ENCODE measurements at places on chromosomes 6 and 20.
A peak's percentile ranks its signal among the peaks of the same experiment; 100 is the strongest.

- DNase-seq = no peak
Measured at GRCh38 chr6:129501740-129502660, 208.0 kb downstream of the ARHGAP18 start.

DNA sequence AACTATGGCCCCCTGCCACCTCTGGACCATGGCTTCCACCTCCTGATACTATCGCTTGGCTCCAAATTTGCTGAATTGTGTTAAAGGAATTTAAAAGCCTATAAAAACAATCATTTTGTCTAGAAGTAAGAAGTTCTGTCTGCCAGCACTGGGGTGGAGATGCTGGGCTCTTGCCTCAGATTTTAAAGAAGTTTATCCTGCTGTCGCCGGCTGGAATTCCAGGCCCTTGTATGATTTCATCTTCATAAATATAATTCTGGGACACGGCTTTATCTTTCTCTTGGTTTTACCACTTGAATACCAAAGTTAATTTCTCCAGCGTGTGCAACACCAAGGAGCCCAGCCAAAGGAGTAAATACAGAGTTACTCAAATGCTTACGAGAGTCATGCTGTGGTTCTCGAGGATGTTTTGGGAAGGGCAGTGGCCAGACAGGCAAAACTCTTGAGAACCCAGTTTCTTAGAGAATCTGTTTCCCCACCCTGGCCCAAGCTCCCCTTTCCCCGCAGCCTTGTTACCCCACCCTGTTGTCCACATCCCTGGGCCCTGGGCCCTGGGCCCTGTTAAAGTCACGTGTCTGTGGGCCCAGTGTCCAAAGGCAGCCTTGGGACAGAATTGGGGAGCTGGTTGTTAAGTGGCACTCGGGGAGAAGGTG lies 31.9 kb downstream of the C6orf89 start:
- DNase-seq = no peak

DNA sequence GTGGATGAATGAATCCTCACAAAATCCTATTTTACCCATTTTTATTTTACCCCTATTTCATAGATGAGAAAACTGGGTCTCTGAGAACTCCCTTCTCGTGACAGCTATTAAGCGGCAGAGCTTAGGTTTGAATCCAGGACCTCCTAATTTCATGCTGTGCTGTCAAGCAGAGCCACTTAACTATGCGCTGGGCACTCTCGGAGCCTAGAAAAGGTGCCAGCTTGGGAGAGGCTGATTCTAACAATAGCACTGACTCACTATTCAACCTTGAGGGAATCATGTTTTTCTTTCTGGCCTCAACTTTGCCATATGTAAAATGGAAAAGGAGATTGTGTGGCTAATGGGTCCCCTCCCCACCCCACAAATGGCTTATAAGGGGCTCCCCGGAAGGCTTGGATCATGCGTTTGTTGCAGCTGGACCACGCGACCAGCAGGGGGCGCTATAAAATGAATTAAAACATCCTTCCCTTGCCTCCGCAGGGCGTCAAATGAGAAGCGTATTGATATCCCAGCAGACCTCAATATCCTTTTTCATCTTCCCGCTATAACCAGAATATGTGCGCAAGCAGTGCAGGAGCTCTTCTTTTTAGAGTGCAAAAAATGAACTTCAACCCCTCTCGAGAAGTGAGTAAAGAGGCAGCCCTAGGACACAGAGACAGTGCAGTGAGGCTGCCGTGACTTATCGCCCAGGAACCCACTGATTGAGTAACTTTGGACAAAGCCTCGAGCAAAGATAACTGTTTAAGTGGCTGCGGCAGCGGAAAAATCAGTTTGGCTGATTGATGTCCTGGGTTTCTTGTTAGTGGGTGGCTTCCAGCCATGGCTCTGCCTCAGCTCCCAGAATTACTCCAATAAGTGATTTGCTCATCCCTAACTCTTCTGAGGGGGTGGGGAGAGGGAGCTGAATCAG lies 12.8 kb upstream of the PDYN start:
- no peak for DNase-seq

GRCh38 chr6:16204653-16205376 lies 33.6 kb upstream of the GMPR start:
- DNase-seq = no peak

- no peak for DNase-seq
Measured at GRCh38 chr20:56245761-56246160, 2.8 kb upstream of the MC3R start.

GRCh38 chr6:155528335-155528734 lies 72.7 kb upstream of the NOX3 start:
- DNase-seq = no peak

- DNase-seq = no peak
Measured at GRCh38 chr20:49461894-49462620, 20.4 kb downstream of the KCNB1 start.

- no peak for DNase-seq
Measured at GRCh38 chr6:41877051-41877680, 18.0 kb downstream of the USP49 start.

DNA sequence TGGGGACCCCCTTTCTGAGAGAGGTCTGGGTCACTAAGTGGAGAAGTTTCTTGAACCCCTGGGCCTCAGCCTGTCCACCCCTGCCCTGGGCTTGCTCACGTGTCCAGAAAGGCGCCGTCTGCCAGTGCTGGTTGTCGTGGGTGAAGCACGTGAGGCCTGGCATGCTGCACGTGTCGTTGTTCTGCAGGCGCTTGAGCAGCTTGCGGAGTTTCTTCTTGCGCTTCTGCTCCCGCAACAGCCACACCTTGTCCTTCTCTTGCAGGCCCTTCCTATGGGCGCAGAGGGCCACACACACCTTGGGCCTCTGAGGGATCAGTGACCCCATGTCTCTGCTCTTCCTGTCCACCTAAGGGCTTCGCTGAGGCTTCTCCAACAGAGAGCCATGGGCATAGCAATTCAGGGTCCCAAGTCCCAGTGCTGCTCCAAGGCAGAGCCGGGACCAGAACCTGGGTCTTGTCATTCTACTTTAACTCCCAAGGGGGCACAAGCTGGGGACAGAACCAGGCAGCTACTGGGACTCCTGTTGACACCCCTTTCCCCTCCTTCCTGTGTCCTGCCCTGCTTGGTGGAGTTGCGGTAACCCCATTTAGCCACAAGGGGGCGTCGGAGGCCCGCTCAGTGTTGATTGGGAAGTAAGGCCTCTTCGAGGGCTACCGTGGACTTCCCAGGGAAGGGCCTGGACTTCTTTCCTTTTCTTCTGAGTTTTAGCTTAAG lies 121.8 kb downstream of the SULF2 start:
- peak; percentile 61 for DNase-seq

- no peak for DNase-seq
Measured at GRCh38 chr20:2631228-2631627, 21.2 kb upstream of the NOP56 start.

- no peak for DNase-seq
Measured at GRCh38 chr6:111486921-111487320, 3.9 kb upstream of the REV3L start.

GRCh38 chr6:56999049-56999448 lies 44.1 kb downstream of the BEND6 start:
- DNase-seq = no peak

GRCh38 chr6:147789430-147789947 lies 281.0 kb downstream of the SAMD5 start:
- no peak for DNase-seq

GRCh38 chr6:109093732-109094415 lies 772 bp downstream of the SESN1 start:
- no peak for DNase-seq

- DNase-seq = no peak
Measured at GRCh38 chr6:139539852-139540251, 165.4 kb upstream of the CITED2 start.

- DNase-seq = no peak
Measured at GRCh38 chr6:14757014-14757413, 488.9 kb upstream of the JARID2 start.

DNA sequence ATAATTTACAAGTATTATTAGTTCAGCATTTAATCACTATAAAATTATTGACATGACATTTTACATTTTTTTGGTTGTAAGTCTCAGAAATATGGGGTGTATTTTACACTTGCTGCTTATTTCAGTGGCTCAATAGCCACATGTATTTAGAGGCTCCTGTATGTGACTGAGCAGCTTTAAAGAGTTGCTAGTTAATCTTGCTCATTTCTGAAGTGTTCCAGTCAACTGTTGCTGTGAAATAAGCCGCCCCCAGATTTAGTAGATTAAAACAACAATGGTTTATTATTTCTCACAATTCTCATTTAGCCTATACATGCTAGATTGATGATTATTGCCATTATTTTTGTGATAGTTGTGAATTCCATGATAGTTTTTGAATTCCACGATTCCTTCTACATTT lies 23.0 kb downstream of the CD109 start:
- DNase-seq = no peak

- DNase-seq = no peak
Measured at GRCh38 chr6:25641940-25642666, 9.9 kb upstream of the SCGN start.

- DNase-seq = no peak
Measured at GRCh38 chr20:63756648-63756991, 17.0 kb downstream of the SLC2A4RG start.

DNA sequence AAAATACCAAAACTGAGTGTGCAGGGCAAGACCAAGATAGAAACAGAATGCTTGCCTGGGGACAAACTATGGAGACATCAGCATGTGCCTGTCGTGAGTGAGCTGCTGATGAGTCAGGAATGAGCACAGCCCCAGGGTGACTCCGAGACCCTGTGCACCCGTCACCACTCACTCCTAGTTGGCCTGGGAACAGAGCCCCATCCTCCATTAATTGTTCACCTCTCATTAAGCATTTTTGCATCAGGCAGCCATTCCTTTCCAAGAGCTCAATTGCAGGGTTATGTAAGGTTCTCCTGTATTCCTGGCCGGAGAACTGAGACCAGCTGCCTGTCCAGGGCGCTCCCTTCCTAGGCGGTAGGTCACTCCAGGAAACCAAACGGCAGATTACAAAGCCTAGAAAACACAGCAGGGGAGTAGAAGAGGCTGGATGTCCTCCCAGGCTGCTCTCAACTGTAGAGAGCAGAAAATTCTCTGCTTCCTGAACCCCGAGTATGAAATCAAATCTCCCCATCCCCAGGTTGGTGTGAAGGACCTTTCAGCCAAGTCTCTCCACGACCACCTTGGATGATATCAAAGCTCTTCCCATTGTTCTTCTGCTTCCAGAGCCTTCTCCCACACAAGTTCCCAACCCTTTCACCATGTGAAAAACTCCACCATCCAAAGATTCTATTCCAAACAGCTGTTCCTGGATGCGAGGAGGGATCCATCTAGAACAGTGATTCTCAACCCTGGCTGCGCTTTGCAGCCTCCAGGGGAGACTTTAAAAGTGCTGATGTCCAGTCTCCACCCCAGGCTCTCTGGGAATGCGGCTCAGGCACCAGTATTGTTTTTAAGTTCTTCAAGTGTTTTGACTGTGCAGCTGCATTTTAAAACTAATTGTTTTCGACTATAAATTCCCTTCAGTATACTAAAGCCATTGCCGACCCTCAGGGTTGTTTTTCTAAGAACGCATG lies 532.6 kb upstream of the JARID2 start:
- no peak for DNase-seq

GRCh38 chr6:106064756-106065155 lies 21.4 kb upstream of the PRDM1 start:
- DNase-seq = no peak

DNA sequence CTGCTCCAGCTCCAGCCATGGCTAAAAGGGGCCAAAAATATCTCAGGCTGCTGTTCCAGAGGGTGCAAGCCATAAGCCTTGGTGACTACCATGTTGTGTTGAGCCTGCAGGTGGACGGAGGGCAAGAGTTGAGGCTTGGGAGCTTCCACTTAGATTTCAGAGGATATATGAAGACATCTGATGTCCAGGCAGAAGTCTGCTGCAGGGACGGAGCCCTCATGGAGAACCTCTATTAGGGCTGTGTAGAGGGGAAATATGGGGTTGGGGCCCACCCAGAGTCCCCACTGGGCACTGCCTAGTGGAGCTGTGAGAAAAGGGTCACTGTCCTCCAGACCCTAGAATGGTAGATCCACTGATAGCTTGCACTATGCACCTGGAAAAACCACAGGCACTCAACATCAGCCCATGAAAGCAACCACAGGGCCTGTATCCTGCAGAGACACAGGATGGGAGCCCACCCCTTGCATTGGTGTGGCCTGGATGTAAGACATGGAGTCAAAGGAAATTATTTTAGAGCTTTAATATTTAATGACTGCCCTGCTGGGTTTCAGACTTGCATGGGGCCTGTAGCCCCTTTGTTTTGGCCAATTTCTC lies 70.5 kb downstream of the NINL start:
- no peak for DNase-seq

DNA sequence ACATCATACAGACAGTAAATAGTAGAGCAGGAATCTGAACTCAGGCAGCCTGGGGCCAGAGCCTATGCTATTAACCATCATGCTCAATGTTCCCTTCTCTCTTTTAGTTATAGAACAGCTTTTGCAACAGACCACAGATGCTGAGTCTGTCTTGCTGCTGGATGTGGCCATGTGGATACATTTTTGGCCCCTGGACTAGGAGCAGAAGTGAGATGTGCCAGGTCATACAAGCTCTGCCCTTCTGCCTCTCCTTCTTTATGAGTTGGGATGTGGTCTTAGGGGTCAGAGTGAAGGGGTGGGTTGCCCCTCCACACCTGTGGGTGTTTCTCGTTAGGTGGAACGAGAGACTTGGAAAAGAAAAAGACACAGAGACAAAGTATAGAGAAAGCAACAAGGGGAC lies 14.6 kb upstream of the AARS2 start:
- DNase-seq = no peak

DNA sequence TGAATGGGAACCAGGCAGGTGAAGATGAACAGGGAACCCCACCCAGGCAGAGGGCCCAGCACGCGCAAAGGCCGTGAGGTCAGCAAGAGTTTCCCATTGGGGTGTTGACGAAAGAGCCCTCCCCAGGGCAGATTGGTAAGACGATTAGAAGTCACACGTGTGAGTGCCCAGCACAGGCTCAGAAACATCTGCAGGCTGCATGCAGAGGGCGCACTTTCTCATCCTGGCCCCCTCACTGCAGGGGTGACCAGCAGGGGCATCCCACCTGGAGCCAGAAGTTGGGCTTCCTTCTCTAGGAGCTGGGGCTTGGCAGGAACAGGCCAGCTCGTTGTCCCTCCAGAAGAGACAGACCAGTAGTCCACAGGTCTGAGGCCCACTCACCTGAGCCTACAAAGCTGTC lies 38.4 kb downstream of the VSTM2L start:
- no peak for DNase-seq

DNA sequence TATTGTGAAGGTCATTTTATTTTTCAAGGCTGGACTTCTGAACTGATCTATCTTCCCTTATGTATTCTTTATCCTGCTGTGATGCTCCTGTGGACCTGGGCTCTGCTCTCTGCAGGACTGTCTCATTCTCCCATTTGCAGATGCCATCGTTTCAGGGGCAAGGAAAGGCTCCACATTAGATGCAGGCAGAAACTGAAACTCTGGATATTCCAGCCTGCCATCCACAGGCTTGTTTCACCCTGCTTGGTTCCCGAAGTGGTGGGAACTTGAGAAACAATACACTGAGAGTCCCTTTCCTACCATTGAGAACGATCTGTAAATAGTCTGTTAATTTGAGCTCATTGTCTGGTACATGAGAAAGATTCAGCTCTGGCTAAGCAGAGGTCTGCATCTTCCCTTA lies 197.5 kb upstream of the MAN1A1 start:
- DNase-seq = no peak
